ENCODE measurements at places on chromosomes 5 and 9.

DNA sequence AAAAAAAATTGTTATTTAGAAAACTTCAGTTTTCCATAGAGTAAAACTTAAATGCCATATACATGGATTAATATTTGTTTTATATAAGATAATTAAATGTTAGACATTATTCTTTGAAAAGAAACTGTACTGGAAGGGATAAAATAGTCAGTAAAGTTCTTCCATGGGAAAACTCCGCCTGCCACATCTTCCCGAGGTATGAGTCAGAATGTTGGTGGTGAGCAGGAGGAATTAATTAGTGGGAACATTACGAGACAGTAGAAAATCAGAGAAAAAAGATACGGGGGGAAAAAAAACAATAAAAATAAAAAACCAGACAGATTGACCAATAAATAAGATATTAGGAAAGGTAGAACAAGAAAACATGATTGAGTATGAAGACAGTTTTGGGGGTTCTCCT is 930.3 kb upstream of the C9orf72 start:
- DNase-seq = no peak
- H3K4me1 ChIP-seq = no peaks in the 10 kb centered on the region
- no peaks in the 10 kb centered on the region for H3K27me3 ChIP-seq
- no peak overlapping the region for H3K27ac ChIP-seq

- no peaks in the 10 kb centered on the region for H3K27me3 ChIP-seq
- H3K36me3 ChIP-seq = peaks cover 40% of the 10 kb centered on the region
- no peak for DNase-seq
- no peaks in the 10 kb centered on the region for H3K4me1 ChIP-seq
- no peak overlapping the region for H3K4me3 ChIP-seq
Observed at GRCh38 chr5:151048526-151048925, 28.1 kb downstream of the GPX3 start.

- no peaks in the 10 kb centered on the region for H3K4me1 ChIP-seq
- no peaks in the 10 kb centered on the region for H3K27me3 ChIP-seq
- H3K27ac ChIP-seq = no peak overlapping the region
- DNase-seq = no peak
- no peak overlapping the region for H3K4me3 ChIP-seq
Observed at GRCh38 chr5:156834916-156835315, 15.2 kb upstream of the PPP1R2B start.

- no peak overlapping the region for H3K27ac ChIP-seq
- no peaks in the 10 kb centered on the region for H3K27me3 ChIP-seq
- H3K4me1 ChIP-seq = peaks cover 43% of the 10 kb centered on the region
- no peak overlapping the region for H3K4me3 ChIP-seq
- no peak for DNase-seq
Observed at GRCh38 chr5:126849101-126849678, 72.3 kb downstream of the LMNB1 start.

GRCh38 chr5:141649972-141650371 is 1.2 kb downstream of the FCHSD1 start:
- no peak overlapping the region for H3K27ac ChIP-seq
- no peaks in the 10 kb centered on the region for H3K27me3 ChIP-seq
- H3K36me3 ChIP-seq = peaks cover 36% of the 10 kb centered on the region
- H3K4me1 ChIP-seq = peaks cover 19% of the 10 kb centered on the region
- H3K4me3 ChIP-seq = no peak overlapping the region
